ENCODE measurements at places on chromosomes 13 and 19. TPM values are rescaled to one million over a fixed set of nuclear protein-coding genes. Genes with fewer than 3 reads are reported as not detected.

- H3K27me3 ChIP-seq: no peaks in the 10 kb centered on the region
- no peaks in the 10 kb centered on the region for H3K4me1 ChIP-seq
- H3K27ac ChIP-seq: no peak overlapping the region
Observed at GRCh38 chr13:29519921-29520320, 75.6 kb downstream of the SLC7A1 start.

DNA sequence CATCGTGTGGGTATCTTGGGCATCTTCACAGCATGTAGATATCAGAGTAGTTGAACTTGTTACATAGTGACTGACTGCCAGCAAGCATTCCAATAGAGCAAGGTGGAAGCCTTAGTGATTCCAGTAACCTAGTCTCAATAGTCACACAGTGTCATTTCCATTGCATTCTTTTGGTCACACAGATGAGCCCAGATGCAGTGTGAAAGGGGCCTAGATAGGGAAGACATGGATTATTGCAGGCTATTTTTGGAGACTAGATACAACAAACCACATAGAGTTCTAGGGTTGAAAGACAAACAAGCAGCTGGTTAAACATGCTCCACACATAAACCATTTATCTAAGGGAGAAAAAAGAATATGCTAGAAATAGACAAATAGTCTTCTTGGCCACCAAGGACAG lies 553.5 kb downstream of the DCT start:
- no peak overlapping the region for H3K27ac ChIP-seq
- H3K27me3 ChIP-seq: no peaks in the 10 kb centered on the region
- no peaks in the 10 kb centered on the region for H3K4me1 ChIP-seq
- H3K4me3 ChIP-seq: no peak overlapping the region

- no peaks in the 10 kb centered on the region for H3K36me3 ChIP-seq
- H3K27ac ChIP-seq: no peak overlapping the region
- H3K4me3 ChIP-seq: no peak overlapping the region
- no peaks in the 10 kb centered on the region for H3K27me3 ChIP-seq
- peak; percentile 2 for DNase-seq
- H3K4me1 ChIP-seq: no peaks in the 10 kb centered on the region
Observed at GRCh38 chr13:45781553-45782326, 69.8 kb downstream of the SIAH3 start.

DNA sequence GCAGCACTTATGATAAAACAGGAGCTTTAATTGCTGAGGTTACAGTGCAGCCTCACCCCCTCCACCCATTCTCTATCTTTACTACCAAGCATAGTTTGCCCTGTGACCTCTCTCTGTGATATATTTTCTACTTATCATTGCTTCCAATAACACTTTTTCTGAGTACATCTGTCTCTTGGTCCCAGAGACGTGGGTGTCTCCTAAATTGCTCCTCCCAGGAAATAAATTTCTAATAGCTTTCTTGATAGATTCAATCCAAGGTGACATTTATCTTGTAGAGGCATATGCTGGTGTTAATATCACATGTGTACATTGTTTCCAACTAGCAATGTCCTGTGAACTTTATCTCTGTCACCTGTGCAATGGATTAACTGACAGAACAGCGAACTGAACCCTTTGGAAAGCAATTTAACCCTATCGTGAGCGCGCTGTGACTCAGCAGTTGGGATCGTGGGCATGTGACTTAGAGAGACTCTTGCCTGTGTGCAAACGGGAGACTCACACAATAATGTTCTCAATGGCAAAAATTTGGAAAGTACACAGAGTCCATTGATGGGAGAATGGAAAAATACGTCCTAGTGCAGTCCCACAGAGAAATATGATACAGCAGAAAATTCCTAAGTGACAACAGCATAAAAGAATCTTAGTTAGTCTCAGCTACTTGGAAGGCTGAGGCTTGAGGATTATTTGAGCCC lies 7.0 kb upstream of the MAP2K2 start:
- peaks cover 10% of the 10 kb centered on the region for H3K4me1 ChIP-seq
- H3K27ac ChIP-seq: peak overlapping the region; percentile 22
- no peak overlapping the region for H3K4me3 ChIP-seq

DNA sequence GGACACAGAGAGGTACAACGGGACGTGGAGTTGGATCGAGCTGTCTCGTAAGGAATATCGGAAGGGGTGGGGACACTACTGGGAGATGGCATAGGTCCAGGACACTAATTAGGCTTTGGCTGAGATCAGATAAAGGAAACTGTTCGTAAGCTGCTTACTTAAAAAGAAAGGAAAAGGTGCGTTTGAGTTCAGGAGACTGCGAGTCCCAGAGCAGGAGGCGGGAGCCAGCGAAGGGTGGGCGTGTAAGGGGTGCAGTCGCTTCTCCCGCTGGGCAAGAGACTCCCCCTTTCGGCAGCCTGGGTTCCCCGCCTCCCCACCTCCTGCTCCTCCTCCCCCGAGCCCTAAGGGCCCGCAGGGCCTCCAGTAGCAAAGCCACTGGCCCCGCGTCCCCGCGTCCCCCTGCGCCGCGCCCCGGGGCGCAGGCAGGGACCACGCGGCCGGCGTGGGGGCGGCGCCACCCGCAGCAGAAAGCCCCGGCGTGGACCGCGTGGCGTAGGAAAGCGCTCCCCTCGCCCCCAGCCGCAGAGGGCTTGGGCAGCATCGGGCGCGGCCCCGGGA lies 547 bp downstream of the ABCC4 start:
- H3K4me3 ChIP-seq: peak overlapping the region; percentile 85
- no peaks in the 10 kb centered on the region for H3K36me3 ChIP-seq
- peak overlapping the region; percentile 34 for H3K27ac ChIP-seq
- H3K27me3 ChIP-seq: no peaks in the 10 kb centered on the region
- peaks cover 30% of the 10 kb centered on the region for H3K4me1 ChIP-seq

DNA sequence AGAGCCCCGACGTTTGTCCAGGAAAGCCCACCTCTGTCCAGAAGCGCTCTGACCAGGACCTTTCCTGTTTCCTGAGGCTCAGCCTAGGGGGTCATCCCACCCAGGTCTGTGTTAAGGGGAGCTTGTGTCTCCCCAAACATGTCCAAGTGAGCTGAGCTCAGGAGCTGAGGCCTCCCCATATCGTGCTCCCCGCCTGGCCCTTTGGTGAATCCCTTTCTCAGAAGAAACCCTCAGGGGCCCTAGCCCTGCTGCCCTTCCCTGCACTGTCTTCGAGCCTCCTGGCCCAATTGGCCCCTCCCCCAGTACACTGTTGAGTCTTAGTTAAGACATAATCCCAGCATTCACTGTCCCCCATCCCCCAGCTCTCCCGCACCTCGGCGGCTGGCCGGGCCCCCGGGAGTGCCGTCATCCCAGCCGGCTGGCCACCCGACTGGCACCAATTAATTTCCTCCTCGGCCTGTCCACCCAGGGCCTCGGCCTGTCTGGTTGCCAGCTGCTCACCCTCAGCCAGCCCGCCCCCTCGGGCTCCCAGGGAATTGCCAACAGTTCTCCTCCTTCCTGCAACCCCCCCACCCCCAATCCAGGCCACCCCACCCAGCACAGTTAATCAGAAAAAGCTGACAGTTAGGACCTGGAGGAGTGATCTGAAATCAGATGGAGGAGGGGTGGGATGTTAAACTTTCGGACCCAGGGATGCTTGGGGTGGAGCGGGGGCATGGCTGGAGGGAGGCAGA lies 13.6 kb downstream of the IER2 start:
- peak overlapping the region; percentile 51 for H3K4me3 ChIP-seq
- H3K27me3 ChIP-seq: no peaks in the 10 kb centered on the region
- peaks cover 73% of the 10 kb centered on the region for H3K4me1 ChIP-seq
- peak overlapping the region; percentile 97 for H3K27ac ChIP-seq
- DNase-seq: peak; percentile 93

GRCh38 chr13:25908366-25908765 lies 143.4 kb downstream of the SHISA2 start:
- H3K27ac ChIP-seq: no peak overlapping the region
- no peaks in the 10 kb centered on the region for H3K36me3 ChIP-seq
- H3K27me3 ChIP-seq: no peaks in the 10 kb centered on the region
- no peak overlapping the region for H3K4me3 ChIP-seq
- H3K4me1 ChIP-seq: peaks cover 16% of the 10 kb centered on the region

- H3K4me3 ChIP-seq: no peak overlapping the region
- DNase-seq: peak; percentile 22
- H3K27ac ChIP-seq: peak overlapping the region; percentile 13
- no peaks in the 10 kb centered on the region for H3K36me3 ChIP-seq
Observed at GRCh38 chr13:108657519-108657918, 28.1 kb downstream of the MYO16 start.

GRCh38 chr19:10809651-10810285 lies 26.2 kb downstream of the TMED1 start:
- H3K4me1 ChIP-seq: peaks cover 18% of the 10 kb centered on the region
- no peak overlapping the region for H3K27ac ChIP-seq
- no peak for DNase-seq
- H3K4me3 ChIP-seq: no peak overlapping the region

GRCh38 chr19:40797963-40798682 lies 868 bp upstream of the EGLN2 start:
- peak; percentile 41 for DNase-seq
- no peaks in the 10 kb centered on the region for H3K27me3 ChIP-seq
- peak overlapping the region; percentile 78 for H3K4me3 ChIP-seq
- peaks cover 31% of the 10 kb centered on the region for H3K4me1 ChIP-seq

DNA sequence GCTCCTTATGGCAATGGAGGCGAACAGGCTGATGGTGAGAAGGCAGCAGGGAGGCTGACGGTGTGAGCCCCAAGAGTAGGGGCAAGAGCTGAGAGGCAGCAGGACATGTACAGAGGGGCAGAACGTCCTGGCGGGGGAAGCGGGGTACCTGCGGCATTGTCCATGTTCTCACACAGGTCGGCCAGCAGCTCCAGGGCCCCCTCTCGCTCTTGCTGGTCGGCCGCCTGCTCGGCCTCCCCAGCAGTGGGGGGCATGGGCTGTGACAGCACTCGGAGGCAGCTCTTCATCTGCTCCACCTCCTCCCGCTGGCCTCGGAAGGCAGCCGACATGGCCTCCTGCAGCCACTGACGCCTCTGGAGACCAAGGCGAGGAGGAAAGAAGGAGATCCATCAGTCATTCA lies 2.4 kb downstream of the HSPBP1 start:
- no peak overlapping the region for H3K4me3 ChIP-seq
- H3K27ac ChIP-seq: no peak overlapping the region
- peaks cover 10% of the 10 kb centered on the region for H3K4me1 ChIP-seq
- peaks cover 22% of the 10 kb centered on the region for H3K36me3 ChIP-seq
- DNase-seq: no peak

GRCh38 chr19:57633832-57634131 lies 814 bp downstream of the ZNF211 start:
- no peaks in the 10 kb centered on the region for H3K27me3 ChIP-seq
- H3K4me3 ChIP-seq: peak overlapping the region; percentile 86
- H3K36me3 ChIP-seq: peaks cover 47% of the 10 kb centered on the region

- H3K27me3 ChIP-seq: no peaks in the 10 kb centered on the region
- no peaks in the 10 kb centered on the region for H3K4me1 ChIP-seq
- no peak overlapping the region for H3K4me3 ChIP-seq
Observed at GRCh38 chr13:88217883-88218282, 546.7 kb downstream of the SLITRK5 start.

GRCh38 chr13:22357132-22357531 lies 686.3 kb downstream of the FGF9 start:
- no peaks in the 10 kb centered on the region for H3K36me3 ChIP-seq
- H3K27ac ChIP-seq: no peak overlapping the region

GRCh38 chr13:67069117-67069767 lies 160.9 kb downstream of the PCDH9 start:
- DNase-seq: no peak
- H3K27me3 ChIP-seq: no peaks in the 10 kb centered on the region
- H3K4me1 ChIP-seq: no peaks in the 10 kb centered on the region
- H3K27ac ChIP-seq: no peak overlapping the region
- no peak overlapping the region for H3K4me3 ChIP-seq

GRCh38 chr13:74325106-74325505 lies 190.9 kb upstream of the KLF12 start:
- peak; percentile 90 for DNase-seq
- H3K4me3 ChIP-seq: peak overlapping the region; percentile 22
- no peaks in the 10 kb centered on the region for H3K36me3 ChIP-seq
- peak overlapping the region; percentile 89 for H3K27ac ChIP-seq
- peaks cover 25% of the 10 kb centered on the region for H3K4me1 ChIP-seq

DNA sequence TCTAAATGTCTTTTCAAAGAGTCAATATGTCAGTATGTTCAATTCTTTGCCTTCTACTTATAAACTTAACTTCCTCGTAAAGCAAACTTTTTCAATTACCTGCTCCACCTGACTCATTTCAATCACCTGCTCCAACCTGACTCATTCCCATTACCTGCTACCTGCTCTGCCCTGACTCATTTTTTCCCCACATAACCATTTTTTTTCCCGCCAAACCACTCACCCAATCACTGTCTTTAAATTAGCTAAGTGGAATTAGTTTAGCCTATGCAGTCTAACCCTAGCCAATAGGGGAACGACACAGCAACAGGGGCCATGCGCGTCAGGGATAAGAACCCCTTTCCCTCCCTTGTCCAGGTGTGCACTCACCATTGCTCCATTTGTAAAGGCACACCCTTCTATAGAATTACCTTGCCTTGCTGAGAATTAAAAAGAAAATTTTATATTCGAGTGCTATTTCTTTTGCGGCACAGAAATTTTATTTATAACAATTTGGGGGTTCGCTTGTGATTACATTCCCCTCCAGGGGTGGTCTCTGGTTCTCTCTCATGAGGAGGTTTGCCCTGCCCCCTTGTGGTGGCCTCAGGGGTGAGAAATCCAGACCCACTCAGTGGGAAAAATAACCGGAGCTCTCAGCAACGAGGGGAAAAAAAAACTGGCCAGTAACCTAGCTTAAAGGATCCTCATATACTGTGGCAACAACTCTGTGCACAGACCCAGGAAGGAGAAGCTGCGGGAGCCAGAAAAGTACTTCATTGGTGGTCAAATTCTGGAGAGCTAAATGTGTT lies 193.1 kb downstream of the ZNF486 start:
- no peaks in the 10 kb centered on the region for H3K36me3 ChIP-seq
- no peaks in the 10 kb centered on the region for H3K4me1 ChIP-seq
- H3K4me3 ChIP-seq: no peak overlapping the region
- no peaks in the 10 kb centered on the region for H3K27me3 ChIP-seq

DNA sequence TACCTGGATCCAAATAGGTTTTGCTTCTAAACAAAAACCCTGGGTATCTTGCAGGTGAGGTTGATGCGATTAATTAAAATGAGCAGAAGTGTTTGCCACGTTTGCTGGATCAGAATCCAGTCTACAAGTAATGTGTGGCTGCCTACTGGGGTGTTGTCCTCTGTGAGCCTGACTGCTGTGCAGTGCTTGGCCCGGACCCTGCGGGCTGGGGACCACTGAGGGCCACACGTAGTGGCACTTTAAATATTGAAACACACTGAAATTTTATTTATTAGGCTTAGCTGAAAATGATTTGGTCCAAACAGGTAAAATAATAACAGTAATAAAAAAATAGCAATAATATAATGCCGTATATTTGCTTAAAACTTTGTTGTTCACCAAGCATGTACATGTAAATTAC lies 338.0 kb downstream of the MYO16 start:
- H3K4me1 ChIP-seq: no peaks in the 10 kb centered on the region
- no peaks in the 10 kb centered on the region for H3K27me3 ChIP-seq
- no peaks in the 10 kb centered on the region for H3K36me3 ChIP-seq
- DNase-seq: no peak
- H3K4me3 ChIP-seq: no peak overlapping the region

Gene TYROBP
- total RNA-seq: not detected

Gene RASAL3
- not detected for total RNA-seq

Gene BEST2
- not detected for total RNA-seq

Gene NCCRP1
- total RNA-seq: 6.2 TPM

Gene ICAM5
- 2.0 TPM for total RNA-seq

Gene CPB2
- not detected for total RNA-seq

Gene TEX29
- total RNA-seq: not detected

Gene MIA
- total RNA-seq: 1.4 TPM

Gene DENND1C
- total RNA-seq: not detected

Gene FGF22
- total RNA-seq: 1.3 TPM

Data from PC-3 (cell line).